ENCODE measurements at places on chromosomes 16 and 17. TPM values are rescaled to one million over a fixed set of nuclear protein-coding genes. Genes with fewer than 3 reads are reported as not detected.

Gene NKD1
- total RNA-seq: under 0.01 TPM

Gene CSHL1
- total RNA-seq: not detected

Gene NAGS
- total RNA-seq: 2.0 TPM

Gene TNFRSF17
- total RNA-seq: not detected

Gene SRCAP
- 16.6 TPM for total RNA-seq

Gene CLEC18C
- total RNA-seq: 0.13 TPM

Gene C17orf58
- 32.1 TPM for total RNA-seq

Gene TUBD1
- 8.3 TPM for total RNA-seq

Gene MFSD6L
- not detected for total RNA-seq

Gene HASPIN
- 3.5 TPM for total RNA-seq

Gene SMIM36
- total RNA-seq: not detected

Gene NACA2
- total RNA-seq: not detected

Gene FN3K
- total RNA-seq: 3.5 TPM

Gene NOXO1
- 0.13 TPM for total RNA-seq

Gene TMEM235
- under 0.01 TPM for total RNA-seq

Gene PRSS36
- total RNA-seq: 0.39 TPM

Gene TMEM92
- total RNA-seq: under 0.01 TPM

Gene SSTR5
- total RNA-seq: 0.38 TPM

Gene TBC1D3B
- total RNA-seq: 0.64 TPM

Gene SLC35G3
- not detected for total RNA-seq

Gene STAT5A
- total RNA-seq: 45.9 TPM

Gene SLC47A1
- 1.7 TPM for total RNA-seq

Gene CHMP1A
- total RNA-seq: 87.0 TPM

Gene STAC2
- not detected for total RNA-seq

Gene KRT31
- total RNA-seq: not detected

Gene CHAD
- total RNA-seq: not detected

Gene SLC38A8
- not detected for total RNA-seq

Gene LPCAT2
- 5.9 TPM for total RNA-seq

Gene TVP23A
- not detected for total RNA-seq

Gene FAM171A2
- total RNA-seq: 3.9 TPM

Gene CFAP97D1
- under 0.01 TPM for total RNA-seq

Gene TPSG1
- total RNA-seq: not detected

Gene KRTAP9-4
- total RNA-seq: not detected

Gene GGA3
- 6.3 TPM for total RNA-seq

Gene KRT17
- total RNA-seq: 0.25 TPM

Gene PRKCB
- total RNA-seq: not detected

Gene PRAC2
- total RNA-seq: not detected

Gene DPEP2
- total RNA-seq: 25.5 TPM

Gene EME1
- total RNA-seq: 2.6 TPM

Gene MSI2
- total RNA-seq: 7.3 TPM

Gene PRSS21
- total RNA-seq: 0.89 TPM

Gene TLCD2
- total RNA-seq: 1.4 TPM

Gene PAQR4
- total RNA-seq: 7.4 TPM

Gene KRTAP4-3
- total RNA-seq: not detected

Gene VPS9D1
- total RNA-seq: 4.1 TPM

Gene G6PC1
- total RNA-seq: not detected

Gene RAB40C
- total RNA-seq: 12.9 TPM

Gene NR1D1
- 0.77 TPM for total RNA-seq

Gene CCL23
- total RNA-seq: 0.38 TPM

Gene SLC39A11
- total RNA-seq: 7.2 TPM

Gene ABCA6
- 2.2 TPM for total RNA-seq

Gene KRT32
- not detected for total RNA-seq

Gene TNFRSF13B
- total RNA-seq: not detected

Gene HS3ST3A1
- 0.39 TPM for total RNA-seq

Data from dermis microvascular lymphatic vessel endothelial cell (primary cell).